ENCODE measurements at places on chromosomes 13 and 19.

DNA sequence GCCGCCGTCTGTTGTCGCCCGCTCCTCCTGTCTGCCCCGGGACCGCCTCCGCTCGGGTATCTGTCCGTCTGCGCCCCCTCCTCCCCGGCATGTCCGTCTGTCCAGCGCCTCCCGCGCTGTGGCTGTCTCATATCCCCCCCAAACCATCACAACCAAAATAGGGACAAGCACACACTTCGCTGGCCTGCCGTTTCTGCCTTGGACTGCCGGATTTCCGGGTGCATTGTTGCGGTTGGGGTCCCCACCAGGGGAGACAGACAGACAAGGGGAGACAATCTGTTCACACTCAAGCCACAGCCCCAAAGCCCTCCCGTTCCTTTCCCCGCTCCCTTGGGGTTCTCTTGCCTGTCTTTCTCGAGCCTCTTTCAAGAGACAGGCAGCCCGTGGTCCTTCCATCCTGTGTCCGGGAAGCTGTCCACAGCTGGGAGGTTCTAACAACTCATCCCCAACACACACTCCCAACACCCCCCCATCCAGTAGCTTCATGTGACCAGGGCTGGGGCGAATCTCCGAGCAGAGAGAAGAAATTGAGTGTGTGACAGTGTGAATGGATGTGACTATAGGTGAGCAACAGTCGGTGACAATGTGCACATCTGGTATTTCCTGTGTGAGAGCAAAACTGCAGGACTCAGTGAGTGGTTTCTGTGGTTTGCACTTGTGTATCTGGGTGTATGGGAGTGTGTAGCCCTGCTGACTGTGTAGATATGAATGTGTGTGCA, 16.5 kb upstream of the FOSB start:
- peak; percentile 87 for DNase-seq

DNA sequence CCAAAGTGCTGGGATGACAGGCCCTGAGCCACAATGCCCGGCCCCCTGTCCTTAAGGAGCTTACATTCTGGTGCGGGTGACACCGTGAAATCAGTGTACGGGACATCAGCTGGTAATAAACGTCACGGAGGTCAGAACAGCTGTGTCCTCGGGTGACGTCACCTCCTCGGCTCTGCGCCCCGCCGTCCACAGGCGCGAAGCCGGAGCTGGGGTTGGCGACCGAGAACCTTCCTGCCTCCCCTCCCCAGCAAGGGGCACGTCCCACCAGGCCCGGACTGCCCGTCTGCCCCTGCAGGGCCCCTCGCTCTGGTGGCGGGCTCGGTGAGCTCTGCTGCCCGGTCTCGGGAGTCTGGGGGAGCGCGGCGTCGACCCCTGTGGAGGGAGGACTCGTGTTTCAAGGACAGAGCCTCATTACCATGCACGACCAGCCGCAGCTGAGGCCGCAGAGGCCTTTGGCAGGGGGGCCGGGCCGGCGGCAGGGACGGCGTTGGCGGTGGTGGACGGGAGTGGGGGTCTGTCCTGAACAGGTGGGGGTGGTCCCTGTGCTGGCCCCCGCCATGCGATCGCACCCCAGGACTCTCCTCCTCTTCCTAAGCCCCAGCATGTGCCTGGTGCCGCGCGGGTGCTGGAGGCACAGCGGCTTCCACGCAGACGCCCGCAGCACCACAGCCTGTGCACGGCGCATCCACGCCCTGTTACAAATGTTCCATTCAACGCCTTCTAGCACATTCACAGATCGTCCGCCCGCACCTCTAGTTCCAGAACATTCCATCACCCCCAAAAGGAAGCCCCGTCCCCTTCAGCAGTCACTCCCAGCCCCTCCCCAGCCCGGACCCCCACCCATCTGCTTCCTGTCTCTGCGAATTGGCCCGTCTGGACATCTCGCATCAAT, 5.4 kb downstream of the LINGO3 start:
- DNase-seq: no peak

- no peak for DNase-seq
Observed at GRCh38 chr19:56837492-56838023, 3.0 kb downstream of the PEG3 start.

DNA sequence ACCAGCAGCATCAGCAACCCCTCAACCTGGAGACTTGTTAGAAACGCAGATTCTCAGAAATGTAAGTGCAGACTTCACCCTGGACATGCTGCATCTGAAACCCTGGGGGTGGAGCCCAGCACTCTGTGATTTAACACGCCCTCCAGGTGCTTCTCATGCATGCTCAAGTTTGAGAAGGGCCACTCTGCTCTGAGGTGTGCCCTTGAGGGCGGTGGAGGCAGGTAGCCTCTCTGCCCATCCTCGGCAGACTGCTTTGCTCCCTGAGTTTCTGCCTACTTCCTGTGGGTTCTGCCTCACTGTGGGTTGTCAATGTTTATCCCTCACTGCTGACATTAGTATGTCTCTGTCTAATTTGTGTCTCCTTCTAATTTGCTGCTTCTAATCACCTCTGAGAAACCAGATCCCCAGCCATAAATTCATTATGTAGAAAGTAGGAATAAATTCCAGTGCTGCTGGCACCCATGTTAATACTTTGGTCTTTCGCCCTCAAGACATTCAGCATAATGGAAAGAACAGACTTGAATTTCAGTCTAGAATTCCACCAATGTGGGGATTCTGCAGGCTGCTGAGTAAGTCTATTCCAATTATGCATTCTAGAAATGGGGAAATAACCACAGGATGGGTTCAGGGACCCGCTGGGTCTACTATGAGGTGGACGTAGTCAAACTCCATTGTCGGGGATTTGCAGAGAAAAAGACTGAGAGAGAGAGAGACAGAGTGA, 51.3 kb upstream of the CYSLTR2 start:
- DNase-seq: no peak

DNA sequence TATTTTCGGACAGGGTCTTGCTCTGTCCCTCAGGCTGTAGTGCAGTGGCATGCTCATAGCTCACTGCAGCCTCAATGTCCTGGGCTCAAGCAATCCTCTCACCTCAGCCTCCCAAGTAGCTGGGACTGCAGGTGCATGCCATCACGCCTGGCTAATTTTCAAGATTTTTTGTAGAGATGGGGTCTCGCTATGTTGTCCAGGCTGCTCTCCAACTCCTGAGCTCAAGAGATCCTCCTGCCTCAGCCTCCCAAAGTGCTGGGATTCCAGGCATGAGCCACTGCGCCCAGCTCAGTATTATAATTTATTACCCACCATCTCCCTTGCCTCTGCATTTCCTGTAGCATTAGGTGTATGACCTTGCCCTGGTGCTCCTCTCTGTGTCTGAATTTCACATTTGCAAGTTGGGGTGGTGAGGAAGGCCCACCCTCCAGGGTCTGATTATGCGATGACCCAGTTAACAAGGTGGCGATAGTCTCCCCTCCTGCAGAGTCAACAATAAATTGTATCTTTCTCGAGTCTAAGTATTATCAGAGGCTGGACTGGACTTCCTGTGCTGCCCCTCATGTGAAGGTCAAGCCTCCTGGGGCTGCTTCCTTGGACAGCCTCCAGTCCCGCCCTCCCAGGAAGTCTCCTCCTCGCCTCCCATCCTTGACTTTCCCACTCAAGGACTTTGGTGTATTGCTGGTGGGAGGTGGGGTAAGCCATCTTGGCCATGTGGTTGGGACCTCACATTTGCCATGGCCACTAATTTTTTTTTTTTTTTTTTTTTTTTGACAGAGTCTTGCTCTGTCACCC, 1.5 kb upstream of the TUBB4A start:
- DNase-seq: no peak

- DNase-seq: no peak
Observed at GRCh38 chr19:49016067-49016839, 638 bp downstream of the LHB start.

All from CD4-positive, alpha-beta T cell treated with Interleukin-2 at 100 ng/mL for 4 hours (primary cell).